ENCODE measurements at places on chromosomes 5 and 9.

DNA sequence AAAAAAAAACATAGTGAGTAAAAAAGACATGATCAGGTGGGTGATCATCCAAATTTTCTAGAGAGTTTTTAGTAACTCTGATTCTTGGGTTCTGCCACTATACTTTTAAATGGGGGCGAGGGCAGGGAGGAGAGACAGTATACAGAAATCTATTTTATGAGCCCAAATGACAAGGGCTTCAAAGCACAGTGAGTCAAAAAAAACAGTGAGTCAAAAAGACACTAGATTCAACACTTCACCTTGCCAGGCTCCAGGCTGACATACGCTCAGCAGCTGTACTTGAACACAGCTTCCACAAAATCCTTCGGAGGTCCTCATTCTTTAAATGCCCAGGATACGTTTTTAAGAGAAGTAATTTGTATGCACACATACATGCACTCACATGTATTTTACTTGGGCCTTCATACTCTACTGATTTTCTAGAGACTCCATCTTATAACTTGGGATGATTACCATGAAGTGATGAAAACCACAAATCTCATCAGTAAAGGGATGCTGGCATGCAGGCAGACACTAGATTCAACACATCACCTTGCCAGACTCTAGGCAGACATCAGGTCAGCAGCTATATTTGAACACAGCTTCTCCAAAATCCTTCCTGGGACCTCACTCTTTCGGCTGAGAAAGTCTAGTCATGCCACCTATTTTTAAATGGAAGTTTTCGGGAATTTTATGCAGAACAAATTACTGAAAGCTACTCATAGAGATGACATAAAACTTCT is 28.8 kb downstream of the NR3C1 start:
- no peak for DNase-seq

GRCh38 chr5:37792975-37793631 is 46.7 kb downstream of the GDNF start:
- DNase-seq, result no peak

- no peak for DNase-seq
These were observed 81.8 kb downstream of the FBXW11 start for GRCh38 chr5:171924493-171925122.

DNA sequence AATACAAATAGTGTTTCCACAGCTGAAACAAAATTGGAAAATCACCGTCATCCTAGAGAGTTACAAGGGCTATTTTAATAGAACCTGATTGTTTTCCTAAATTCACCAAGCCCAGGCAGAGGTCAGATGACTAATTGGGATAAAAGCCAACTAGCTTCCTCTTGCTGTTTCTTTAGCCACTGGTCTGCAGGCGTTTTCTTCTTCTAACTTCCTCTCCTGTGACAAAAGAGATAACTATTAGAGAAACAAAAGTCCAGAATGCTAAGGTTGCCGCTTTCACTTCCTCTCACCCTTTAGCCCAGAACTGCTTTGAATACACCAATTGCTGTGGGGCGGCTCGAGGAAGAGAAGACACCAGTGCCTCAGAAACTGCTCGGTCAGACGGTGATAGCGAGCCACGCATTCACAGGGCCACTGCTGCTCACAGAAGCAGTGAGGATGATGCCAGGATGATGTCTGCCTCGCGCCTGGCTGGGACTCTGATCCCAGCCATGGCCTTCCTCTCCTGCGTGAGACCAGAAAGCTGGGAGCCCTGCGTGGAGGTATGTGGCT is at the start of gene TLR4:
TLR4 (plus strand) TSS at position 380 of the 552 bp plus-strand sequence; CDS start at position 450, 70 bp downstream.
- DNase-seq, result peak; percentile 40

- DNase-seq, result no peak
These were observed 240.3 kb upstream of the NREP start for GRCh38 chr5:111997308-111997707.

DNA sequence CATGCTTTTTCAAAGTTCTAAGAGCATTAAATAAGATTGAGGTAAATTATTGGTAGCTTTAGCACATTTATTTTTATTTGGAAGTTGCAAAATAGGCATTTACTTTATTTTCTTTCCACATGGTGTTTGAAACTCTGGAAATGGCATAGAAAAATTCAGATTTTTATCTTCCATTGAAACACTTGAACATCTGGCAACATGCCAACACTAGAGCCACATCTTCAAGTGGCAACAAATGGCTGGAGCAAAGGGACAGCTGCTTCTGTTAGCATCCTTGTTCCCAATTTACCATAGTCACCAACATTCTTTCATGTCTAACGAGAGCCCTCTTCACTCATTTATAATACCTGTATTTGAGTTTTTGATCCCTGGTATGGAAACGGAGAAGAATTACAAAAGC is 539.9 kb downstream of the ZNF608 start:
- no peak for DNase-seq

GRCh38 chr5:133680830-133681565 is 68.7 kb upstream of the FSTL4 start:
- DNase-seq, result no peak

Data from renal pelvis (tissue), 12 donors.